SW 1271 (cell line): ENCODE measurements at places on chromosomes 1 and 21.

DNA sequence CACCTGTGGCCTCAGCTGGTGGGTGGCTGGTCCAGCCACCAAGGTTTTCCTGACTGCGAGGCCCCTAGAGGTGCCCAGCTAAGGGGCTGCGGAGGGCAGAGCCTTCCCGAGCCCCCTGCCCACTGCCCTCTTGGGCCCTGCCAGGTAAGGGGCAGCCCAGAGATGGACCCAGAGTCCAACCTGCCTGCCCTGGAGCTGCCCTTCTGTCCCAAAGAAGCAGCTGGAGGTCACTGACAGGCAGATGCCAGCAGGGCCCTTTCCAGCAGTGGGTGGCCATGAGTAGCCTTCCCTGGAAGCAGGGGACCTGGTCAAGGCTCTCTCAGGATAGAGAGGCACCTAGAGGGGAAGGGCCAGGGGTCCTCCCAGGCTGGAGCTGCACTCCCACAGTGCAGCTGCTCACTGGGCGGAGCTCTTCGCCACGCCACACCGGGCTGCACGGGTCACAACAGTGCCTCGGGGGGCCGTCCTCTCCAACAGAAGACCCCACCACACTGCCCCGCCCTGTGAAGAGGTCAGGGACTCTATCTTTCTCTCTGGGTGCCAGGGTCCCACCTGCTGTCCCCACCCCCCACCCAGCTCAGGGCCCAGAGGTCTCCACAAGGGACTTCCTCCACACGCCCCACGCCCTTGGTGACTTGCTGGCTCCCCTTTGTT lies 10.9 kb upstream of the GNB1 start:
- no peak for DNase-seq

DNA sequence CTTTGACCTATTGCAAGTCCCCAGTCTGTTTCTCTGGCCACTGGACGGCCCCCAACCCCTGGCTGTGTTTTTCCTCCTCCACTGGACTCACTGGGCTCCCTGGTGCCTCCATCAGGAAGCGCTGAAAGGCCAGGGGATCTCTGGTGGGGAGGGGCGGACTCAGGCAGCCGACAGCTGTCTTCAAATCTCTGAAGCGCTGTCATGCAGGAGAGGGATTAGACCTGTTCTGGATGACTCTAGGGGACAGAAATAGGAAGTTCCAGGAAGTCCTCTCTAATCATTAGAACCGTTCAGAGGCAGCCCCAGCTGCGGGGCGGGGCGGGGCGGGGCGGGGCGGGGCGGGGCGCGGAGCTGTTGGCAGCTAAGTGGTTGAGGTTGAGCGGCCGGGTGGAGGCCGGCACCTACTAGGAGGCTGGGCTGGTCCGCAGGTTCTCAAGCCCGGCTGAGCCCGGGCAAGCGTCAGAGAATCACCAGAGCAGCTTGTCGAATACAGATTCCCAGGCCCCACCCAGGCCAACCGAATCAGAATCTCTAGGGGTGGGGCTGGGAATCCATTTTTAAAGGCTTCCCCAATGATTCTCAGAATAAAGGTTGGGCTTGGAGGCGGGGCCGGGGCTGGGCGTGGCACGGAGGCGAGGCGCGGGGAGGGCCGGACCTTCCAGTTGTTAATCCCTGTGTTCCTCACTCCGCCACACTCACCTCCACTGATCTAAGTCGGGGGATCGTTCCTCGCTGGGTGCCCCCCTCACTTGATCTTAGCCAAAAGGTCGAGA lies 11.4 kb upstream of the PHLDA3 start:
- no peak for DNase-seq

DNA sequence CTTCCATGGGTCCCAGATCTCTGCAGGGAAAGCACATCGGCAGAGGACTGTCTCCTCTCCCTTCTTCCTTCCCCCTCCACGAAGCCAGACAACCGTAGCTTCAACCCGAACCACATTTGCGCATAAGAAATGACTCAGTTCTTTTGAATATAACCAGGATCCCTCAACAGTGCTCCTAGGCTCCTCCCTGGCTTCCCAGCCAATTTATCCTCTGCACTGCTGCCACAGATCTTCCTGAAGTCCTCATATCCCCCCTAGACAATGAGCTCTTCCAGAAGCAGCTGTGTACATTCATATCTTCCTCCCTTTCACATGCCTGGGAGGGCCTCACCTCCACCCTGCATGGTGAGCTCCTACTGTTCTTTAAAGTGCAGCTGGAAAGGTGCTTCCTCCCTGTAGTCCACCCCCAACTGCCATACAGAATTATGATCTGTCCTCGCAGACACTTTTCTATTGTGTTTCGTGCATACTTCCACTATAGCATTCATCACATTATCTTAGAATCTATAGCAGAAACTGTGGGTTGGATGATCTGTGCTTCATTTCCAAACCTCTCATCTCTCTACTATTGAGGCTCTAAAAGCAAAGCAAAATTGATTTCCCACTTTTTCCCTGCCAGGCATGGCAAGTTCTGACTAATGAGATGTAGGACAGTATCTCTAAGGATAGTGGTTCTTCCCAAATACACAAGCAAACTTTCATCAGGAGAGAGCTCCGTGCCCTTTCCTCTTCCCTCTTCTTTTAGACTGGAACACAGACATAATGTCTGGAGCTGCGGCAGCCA lies 179.3 kb upstream of the HMGB4 start:
- DNase-seq, result no peak

DNA sequence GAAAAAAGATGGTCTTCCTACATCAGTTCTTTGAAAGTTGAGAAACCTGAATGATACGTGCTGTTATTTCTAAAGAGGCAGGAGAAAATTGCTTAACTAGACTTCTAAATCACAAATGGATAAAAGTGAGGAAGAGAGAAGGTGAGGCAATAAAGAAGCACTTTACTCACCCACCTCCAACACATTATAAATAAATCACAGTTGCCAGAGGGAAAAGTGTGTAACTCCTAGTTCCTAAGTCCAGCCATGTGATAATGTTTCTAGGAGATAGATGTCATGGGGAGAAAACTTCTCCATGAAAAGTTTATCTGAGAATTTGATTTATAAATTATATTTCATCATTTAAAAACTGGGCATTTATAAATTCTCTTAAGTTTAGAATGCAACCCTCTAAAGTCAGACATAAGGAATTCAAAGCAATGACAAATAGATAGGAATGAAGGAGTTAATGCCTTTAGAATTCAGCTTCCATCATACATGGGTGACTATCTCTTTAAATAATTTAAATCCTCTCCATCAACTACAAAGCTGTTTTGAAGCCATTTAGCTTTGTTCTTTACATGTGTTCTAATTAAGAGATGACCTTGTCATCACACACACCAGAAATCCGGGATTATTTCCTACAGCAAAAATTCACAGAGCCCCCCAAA lies 60.0 kb downstream of the NRIP1 start:
- no peak for DNase-seq

DNA sequence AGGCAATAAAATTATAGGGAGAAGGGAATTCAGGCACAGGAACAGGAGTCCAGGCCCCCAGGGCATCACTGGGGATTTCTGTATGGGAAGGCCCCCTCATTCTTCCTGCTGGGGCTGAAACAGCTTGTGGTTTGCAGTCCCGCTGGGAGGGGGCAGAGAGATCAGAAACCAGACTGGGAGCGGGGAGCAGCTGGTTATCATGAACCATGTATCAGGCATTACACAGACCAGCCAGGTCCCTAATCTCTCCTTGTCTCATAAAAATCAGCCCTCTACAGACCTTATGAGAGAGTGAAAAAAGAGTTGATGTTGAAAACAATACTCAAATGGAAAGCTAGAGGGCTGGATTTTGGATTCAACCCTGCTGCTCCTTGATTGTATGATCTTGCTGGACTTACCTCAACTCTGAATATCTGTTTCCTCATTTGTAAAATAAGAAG lies 93.4 kb upstream of the F3 start:
- DNase-seq, result no peak

DNA sequence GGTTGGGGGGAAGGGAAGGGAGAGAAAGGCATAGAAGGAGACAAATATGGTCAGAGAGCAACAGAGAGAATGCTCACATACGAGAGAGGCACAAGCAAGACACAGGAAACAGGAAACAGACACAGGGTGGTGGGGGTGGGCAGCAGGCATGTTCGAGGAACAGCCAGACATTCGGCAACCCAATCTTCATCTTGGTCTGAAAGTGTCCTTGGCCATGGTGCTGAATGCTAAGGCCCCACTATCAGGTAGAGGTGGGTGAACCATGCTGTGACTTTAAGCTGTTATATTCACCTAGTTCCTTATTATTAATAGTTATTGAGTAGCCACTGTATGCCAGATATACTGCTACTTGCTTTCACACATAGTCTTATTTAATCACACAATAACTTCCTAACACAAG lies 109.2 kb downstream of the DDX20 start:
- no peak for DNase-seq

DNA sequence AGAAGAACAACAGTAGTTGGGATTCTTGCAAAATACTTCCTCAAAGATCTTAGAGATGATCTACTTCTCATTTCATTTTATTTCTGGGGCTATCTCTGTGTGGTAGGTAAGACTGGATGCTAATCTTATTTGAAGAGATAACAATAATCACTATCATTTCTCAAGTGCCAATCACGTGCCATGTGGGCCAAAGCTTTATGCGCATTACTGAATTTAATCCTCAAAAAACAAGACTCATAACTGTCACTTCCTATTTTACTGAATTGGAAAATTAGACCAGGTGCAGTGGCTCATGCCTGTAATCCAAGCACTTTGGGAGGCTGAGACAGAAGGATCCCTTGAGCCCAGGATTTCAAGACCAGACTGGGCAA lies 121.7 kb downstream of the KCNN3 start:
- DNase-seq, result no peak

DNA sequence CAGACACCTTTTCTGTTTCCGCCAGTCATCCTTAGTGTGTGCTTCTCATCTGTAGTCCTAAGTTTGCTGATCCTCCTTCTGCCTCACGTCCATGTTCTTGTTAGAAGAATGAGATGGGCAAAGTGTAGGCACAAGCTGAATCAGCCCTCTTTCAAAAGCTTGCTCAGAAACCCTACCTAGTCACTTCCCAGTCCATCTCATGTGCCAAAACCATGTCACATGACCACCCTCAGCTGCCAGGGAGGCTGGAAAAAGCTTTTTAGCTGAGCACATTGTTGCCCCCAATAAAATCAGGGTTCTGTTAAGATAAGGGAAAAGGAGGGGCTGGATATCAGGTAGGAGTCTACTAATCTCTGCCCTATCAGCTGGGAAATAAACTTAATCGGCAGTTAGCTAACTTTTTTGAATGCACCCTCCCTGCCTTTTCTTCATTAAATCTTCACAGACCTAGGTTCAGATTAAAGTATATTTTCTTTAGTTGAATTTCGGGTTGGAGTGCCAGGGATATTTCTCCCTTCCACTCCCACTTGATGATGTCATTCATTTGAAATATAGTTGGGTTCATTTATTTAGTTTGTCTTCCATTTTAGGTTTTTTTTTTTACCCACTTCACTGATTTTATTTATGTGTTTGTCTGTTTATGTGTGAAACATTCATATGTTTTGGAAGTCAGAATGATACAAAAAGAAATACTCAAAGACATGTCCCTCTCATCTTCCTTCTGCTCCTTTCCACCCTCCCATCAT lies 129.2 kb downstream of the ROR1 start:
- DNase-seq, result no peak

GRCh38 chr1:18111605-18112297 lies 4.2 kb downstream of the IGSF21 start:
- no peak for DNase-seq

DNA sequence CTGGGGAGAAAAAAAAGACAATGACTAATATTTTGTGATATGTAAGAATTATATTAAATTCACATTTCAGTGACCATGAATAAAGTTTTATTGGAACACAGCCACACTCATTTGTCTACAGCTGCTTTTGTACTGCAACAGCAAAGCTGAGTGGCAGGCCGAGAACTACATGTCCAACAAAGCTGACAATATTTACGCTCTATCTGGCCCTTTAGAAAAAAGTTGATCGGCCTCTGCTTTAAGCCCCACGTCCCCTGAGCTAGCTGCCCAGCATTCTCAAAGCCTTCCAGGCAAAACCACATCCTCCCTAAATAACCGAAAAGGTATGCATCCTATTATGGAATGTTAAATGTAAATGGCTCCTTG lies 8.6 kb downstream of the SLC2A1 start:
- peak; percentile 43 for DNase-seq

GRCh38 chr1:1331068-1331965 lies at the start of gene TAS1R3:
TAS1R3 (plus strand) TSS chr1:1331280; CDS start chr1:1331346, 66 bp downstream.
- no peak for DNase-seq

- no peak for DNase-seq
Observed at GRCh38 chr1:150066838-150067183, 765 bp upstream of the VPS45 start.

DNA sequence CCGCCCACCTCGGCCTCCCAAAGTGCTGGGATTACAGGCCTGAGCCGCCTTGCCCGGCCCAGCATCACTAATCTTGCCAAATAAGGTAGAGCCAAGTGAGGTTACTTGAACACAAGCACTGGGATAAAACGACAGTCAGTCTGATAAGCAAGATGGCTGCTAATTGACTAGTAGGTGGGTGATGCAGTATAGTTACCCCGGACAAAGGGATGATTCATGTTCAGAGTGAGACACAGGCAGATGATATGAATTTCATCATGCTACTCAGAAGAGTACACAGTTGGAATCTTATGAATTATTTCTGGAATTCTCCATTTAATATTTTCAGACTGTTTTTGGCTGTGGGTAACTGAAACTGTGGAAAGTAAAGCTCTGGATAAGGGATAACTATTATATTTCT lies 178.4 kb downstream of the USP25 start:
- no peak for DNase-seq

GRCh38 chr1:230113593-230114236 lies 46.7 kb downstream of the GALNT2 start:
- no peak for DNase-seq

DNA sequence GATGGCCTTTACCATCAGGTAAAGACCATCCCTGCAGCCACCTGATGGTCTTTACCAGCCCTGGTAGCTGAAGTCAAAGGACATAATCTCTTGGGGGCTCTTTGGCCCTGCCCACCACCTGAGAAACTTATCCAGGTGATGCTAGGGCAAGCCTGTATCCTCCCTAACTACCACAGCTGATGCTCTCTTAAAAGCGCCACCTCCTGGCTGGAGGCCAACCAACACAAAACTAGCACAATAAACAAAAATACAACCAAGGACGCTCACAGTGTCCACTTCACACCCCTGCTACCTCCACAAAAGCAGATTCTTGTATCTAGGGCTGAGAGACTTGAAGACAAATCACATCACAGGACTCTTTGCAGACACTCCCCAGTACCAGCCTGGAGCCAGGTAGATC lies 357.1 kb upstream of the POU3F1 start:
- no peak for DNase-seq
